ENCODE measurements at places on chromosomes 16 and 17.

- no peak for DNase-seq
Observed at GRCh38 chr16:55976815-55977214, 101.6 kb upstream of the CES5A start.

- DNase-seq: no peak
Observed at GRCh38 chr16:54654429-54654828, 276.2 kb upstream of the IRX5 start.

GRCh38 chr17:50175035-50175807, 9.4 kb downstream of the SGCA start:
- peak; percentile 47 for DNase-seq

GRCh38 chr16:84531671-84532111, 27.2 kb upstream of the MEAK7 start:
- DNase-seq: no peak

GRCh38 chr17:46776298-46777005, 42.0 kb downstream of the WNT3 start:
- no peak for DNase-seq

GRCh38 chr16:48540222-48540900, 69.6 kb downstream of the N4BP1 start:
- no peak for DNase-seq

DNA sequence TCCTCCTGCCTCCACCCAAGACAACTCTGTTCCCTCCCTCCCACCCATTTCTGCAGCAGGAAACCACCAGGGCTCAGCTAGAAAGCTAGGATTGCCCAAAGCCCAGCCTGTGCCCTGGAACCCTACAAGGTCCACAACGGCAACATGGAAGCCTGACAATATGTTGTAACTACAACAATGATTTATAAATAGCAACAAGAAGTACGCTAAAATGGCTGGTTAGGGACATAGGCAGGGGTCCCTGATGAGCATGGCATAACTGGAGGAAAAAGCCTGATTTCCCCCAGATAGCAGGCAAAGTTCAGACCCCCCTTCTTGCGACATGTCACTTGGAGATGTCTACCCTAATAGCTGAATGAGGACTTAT, 6.6 kb downstream of the ST3GAL2 start:
- no peak for DNase-seq

DNA sequence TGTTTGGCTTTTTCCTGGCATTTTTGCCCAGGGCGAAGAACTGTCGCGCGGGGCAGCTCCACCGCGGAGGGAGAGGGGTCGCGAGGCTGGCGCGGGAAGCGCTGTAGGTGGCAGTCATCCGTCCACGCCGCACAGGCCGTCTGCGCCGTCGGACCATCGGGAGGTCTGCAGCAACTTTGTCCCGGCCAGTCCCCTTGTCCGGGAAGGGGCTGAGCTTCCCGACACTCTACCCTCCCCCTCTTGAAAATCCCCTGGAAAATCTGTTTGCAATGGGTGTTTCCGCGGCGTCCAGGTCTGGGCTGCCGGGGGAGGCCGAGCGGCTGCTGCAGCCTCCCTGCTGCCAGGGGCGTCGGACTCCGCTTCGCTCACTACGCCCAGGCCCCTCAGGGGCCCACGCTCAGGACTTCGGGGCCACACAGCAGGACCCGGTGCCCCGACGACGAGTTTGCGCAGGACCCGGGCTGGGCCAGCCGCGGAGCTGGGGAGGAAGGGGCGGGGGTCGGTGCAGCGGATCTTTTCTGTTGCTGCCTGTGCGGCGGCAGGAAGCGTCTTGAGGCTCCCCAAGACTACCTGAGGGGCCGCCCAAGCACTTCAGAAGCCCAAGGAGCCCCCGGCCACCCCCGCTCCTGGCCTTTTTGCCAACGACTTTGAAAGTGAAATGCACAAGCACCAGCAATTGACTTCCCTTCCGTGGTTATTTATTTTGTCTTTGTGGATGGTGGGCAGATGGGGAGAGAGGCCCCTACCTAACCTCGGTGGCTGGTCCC, 2.3 kb upstream of the CBX4 start:
- no peak for DNase-seq

GRCh38 chr17:83186751-83187421, 107.5 kb downstream of the METRNL start:
- DNase-seq: no peak

- no peak for DNase-seq
Observed at GRCh38 chr16:80191928-80192327, 348.9 kb upstream of the DYNLRB2 start.

GRCh38 chr17:32141258-32141657, 1.0 kb upstream of the RHOT1 start:
- DNase-seq: peak; percentile 87

DNA sequence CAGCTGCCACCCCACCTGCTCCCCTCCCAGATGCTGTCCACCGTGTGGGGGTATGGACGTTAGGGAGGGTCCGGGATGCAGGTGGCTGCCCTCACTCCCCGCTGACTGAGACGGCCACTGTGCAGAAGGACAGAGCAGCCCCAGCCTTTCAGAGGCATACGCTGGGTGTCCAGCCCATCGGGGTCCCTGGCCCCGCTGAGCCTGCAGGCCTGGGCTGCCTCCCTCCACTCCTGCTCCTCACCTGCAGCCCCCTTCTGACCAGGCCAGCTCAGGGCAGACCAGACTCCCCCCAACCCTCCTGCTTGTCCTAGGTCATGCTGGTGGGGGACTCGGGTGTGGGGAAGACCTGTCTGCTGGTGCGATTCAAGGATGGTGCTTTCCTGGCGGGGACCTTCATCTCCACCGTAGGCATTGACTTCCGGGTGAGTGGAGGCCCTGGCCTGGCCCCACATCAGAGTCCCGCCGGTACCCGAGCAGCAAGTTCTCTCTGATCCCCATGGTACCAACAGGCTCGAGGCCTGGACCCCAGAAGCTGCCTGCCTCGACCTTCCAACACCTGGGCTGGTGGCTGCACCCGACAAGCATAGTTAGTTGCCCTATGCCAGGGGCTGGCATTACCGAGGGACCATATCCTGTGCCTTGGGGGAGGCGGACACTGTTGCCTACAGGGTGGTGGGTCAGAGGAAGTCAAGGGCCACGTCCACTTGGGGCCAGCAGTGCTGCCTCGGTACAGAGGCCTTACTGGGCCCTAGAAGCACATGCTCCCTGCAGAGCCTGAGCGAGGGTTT, 1.4 kb downstream of the RAB26 start:
- peak; percentile 24 for DNase-seq

GRCh38 chr16:351804-352520, 561 bp downstream of the AXIN1 start:
- peak; percentile 35 for DNase-seq

- no peak for DNase-seq
Observed at GRCh38 chr16:49333259-49333597, 40.4 kb upstream of the C16orf78 start.

DNA sequence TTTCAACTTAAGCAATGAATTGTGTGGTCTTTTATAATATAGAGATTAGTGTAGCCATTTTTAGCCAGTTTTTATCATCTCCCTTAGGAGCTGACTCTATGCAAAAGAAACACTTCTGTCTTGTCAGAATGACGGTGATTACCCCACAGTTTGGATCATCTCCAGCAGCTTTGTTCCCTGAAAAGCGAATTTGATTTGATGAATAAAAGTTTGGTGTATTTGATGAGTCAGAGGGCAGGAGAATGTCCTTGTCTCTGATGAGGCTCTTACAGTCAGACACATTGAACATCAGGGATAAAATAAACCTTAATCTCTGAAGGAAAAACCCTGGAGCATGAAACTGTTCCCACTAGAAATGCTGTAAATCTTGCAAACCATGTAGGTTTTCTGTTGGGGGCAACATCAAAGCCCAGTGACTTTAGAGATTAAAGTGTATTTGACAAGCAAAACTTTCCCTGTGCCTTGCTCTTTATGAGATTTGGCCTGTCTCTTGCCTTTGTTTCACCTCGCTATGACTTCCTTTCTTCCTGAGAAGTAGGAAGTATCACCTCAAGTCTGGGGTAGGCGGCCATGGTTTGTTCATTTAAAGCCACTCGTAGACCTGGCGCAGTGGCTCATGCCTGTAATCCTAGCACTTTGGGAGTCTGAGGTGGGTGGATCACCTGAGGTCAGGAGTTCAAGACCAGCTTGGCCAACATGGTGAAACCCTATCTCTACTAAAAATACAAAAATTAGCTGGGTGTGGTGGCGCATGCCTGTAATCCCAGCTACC, 209.3 kb downstream of the FTO start:
- DNase-seq: peak; percentile 90

DNA sequence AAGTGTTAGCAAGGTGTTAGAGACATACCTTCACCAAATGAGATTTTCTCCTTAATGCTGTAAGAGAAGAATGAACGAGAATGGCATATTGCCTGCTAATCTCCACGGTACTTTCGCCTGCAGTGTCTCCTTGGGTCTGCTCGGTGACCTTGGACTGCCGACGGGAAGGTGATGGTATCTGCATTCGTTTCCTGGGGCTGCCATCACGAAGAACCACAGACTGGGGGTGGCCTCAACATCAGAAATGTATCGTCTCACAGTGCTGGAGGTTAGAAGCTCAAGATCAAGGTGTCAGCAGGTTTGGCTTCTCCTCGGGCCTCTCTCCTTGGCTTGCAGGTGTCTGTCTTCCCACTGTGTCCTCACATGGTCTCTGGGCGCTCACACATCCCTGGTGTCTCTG, 86.3 kb upstream of the TNRC6C start:
- no peak for DNase-seq

DNA sequence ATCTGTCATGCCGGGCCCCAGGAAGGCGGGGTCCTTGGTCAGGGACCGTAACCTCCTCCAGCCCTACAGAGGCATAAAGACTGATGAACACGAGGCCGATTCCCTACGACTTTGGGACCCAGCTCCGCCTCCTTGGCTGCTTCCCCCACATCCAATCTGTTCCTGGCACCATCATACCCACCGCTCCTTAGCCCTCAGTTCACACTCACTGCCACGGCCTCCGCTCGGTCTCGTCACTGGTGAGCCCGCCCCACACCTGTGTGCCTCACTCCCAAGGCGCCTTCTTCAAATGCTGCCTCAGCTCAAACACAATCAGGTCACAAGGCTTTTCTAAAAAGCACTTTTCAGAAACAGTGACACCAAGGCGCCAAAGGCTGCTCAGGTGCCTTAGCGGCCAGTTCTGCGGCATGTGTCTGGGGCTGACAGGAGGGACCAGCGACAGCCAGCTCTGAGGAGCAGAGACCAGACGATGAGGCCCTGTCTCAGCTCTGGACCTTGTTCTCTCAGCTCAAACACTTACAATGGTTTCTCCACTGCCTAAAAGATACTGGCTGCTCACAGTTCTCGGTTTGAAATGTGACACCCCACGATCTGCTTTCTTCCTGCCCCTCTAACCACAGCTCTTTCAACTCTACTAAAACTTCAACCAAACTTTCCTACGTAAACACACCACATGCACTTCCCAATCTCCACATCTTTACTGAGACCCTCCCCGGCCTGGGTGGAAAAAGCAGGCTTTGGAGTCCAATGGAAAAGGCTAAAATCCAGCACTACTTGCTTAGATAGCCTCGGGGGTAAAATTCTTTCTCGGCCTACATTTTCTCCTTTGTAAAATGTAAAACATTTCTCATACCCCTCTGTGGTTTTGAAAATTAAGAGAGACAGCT, 33.2 kb downstream of the CYB5D2 start:
- DNase-seq: peak; percentile 84

GRCh38 chr17:14732211-14732610, 431.3 kb downstream of the HS3ST3B1 start:
- DNase-seq: no peak

- DNase-seq: no peak
Observed at GRCh38 chr16:54412777-54413455, 126.3 kb upstream of the IRX3 start.

DNA sequence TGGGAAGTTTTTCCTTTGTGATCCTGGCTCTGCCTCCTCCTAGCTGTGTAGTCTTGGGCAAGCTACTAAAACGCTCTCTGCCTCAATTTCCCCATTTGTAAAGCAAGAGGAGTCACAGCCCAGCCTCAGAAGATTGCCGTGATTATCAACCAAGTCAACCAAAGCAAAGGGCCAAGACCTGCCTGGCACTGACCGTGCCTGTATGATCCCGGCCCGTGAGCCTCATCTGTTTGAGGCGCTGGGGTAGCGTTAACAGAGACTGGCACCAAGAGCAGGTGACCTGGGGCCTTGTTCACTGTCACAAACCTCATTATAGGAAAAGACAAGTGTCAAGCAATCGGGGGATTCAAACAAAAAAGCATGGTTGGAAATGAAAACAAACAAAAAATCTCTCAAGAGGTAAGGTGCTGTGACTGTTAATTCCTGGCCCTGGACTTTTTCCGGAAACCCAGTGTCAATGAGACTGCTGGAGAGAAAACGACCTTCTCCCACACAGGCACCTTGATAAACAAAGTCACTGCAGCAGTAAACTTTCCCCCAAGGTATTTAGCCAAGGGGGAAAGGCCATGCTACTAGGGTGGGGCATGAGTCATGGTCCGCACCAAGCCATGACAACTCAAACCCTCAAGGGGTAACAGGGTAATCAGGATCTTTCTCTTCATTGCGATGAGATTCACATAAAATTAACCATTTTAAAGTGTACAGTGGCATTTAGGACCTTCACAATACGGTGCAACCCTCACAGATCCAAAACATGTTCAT, 5.4 kb downstream of the MEAK7 start:
- DNase-seq: no peak

DNA sequence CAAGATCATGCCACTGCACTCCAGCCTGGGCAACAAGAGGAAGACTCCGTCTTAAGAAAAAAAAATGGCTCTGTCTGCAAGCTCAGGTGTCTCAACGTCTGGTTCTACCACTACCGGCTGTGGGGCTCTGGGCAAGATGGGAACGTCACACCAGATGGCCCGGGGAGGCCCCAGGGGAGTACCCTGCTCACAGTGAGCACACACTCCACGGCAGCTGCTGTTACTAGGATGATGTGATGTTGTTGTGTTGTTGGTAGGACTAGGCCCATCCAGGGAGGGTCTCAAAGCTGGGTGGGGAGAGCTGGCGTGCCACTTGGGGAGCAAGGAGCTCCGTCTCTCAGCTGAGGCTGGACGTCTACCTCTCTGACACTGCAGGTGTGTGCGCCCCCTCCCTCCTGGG, 9.4 kb upstream of the NPTX1 start:
- DNase-seq: no peak

- DNase-seq: peak; percentile 12
Observed at GRCh38 chr16:85027958-85028684, 526 bp downstream of the KIAA0513 start.

DNA sequence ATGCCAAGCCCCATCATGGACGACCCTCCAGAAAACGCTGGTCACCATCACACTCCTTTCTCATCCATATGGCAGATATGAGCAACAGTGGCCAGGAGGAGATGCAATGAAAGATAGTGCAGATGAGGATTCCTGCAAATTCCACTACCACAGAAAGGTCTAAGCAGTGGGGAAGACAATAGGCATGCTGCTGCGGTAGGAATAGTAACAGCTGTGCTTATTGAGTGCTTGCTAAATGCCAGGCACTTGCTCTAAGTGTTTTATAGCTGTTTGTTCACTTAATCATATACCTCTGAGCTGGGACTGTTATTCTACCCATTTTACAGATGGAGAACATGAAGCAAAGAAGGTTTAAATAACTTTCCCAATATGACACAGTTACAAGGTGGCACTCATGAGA, 46.6 kb upstream of the AKAP1 start:
- DNase-seq: no peak
